SK-N-MC (cell line): ENCODE measurements at places on chromosomes 2 and 18.

DNA sequence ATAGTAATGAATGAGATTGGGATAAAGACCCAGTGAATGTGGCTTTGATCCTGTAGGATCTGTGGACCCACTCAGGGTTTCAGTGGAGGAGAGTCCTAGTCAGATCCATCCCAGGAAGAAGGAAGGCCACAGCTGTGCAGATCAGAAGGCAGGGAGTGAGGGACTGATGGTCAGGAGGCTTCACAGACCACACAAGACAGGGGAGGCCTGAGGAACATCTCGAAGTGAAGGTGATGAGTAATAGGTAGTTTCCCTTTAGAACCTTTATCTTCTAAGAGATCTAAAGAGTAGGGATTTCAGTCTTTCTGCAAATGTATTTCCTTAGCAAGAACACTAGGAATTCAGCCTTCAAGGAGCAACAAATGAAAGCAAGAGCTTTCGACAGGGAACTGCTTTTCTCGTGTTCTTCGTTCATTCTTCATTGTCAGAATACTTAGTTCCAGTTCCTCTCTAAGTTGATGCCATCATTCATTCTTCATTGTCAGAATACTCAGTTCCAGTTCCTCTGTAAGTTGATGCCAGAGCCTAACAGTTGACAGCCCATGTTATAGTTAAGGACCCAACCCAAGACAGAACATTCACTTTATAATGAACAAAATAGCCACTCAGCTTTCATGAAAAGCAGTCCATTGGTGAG lies 150.2 kb upstream of the EPAS1 start:
- DNase-seq: no peak

- DNase-seq: no peak
Observed at GRCh38 chr18:23641937-23642666, 20.6 kb downstream of the ANKRD29 start.

DNA sequence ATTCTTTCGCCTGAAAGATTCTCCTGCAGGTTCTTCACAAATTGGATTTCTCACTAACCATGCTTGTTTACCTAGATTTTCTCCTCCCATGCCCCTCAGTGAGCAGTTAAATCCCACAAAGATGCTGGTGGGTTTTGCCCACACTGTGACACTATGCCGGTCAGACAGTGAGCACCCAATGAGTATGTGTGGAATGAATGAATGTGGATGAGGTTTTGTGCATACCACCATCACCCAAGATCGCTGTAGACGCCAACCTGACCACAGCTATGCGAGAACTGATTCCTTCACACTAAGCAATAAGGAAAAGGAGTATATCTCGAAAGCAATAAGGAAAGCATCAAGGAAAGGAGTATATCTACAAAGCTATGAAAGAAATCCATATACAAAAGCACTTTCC lies 116.7 kb downstream of the PID1 start:
- DNase-seq: no peak

GRCh38 chr2:60818272-60818671 lies 62.2 kb downstream of the PAPOLG start:
- DNase-seq: no peak

- no peak for DNase-seq
Observed at GRCh38 chr2:126635736-126636135, 20.2 kb upstream of the GYPC start.

DNA sequence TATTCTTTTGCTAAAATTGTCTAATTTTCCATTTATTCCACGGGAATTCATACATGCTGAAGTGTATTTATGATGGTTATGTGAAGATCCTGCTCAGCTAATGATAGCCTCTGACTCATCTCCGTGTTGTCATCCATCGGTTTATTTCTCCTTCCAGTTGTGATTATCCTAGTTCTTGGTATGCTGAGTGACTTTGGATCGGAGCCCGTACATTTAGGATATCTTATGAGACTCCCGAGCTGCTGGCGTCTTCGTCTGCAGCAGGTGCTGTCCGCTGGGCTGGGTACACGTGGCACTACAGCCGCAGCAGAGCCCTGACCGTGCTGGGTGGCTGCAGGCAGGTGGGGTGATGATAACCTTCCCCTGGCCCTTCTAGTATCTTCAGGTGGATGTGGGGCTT lies 40.1 kb upstream of the GALR1 start:
- DNase-seq: no peak

GRCh38 chr2:182894174-182894573 lies 27.7 kb upstream of the FRZB start:
- no peak for DNase-seq

GRCh38 chr2:141943918-141944317 lies 186.9 kb downstream of the LRP1B start:
- DNase-seq: no peak
